ENCODE measurements at places on chromosomes 1 and 21.
A peak's percentile ranks its signal among the peaks of the same experiment; 100 is the strongest.

GRCh38 chr21:44763451-44764318, 37.9 kb downstream of the UBE2G2 start:
- no peak for DNase-seq

- no peak for DNase-seq
Observed at GRCh38 chr1:221344693-221345092, 397.2 kb downstream of the DUSP10 start.

DNA sequence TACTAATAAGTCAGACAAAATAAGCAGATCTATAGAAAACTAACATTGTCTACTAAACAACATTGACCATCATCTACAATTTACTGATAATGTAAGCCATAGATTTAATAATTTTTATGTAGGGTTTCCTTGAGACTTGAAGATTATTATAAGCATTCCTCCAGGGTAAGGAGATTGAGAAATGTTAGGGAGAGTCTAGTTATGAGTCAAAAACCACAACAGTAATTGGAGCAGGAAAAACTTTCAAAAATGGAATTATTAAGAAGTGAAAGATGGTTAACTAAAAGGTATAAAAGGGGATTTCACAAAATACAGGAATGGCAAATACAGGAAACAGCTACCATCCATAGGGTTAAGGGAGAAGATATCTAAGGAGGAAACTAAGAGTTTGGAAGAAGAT, 12.4 kb upstream of the UHMK1 start:
- DNase-seq: no peak

DNA sequence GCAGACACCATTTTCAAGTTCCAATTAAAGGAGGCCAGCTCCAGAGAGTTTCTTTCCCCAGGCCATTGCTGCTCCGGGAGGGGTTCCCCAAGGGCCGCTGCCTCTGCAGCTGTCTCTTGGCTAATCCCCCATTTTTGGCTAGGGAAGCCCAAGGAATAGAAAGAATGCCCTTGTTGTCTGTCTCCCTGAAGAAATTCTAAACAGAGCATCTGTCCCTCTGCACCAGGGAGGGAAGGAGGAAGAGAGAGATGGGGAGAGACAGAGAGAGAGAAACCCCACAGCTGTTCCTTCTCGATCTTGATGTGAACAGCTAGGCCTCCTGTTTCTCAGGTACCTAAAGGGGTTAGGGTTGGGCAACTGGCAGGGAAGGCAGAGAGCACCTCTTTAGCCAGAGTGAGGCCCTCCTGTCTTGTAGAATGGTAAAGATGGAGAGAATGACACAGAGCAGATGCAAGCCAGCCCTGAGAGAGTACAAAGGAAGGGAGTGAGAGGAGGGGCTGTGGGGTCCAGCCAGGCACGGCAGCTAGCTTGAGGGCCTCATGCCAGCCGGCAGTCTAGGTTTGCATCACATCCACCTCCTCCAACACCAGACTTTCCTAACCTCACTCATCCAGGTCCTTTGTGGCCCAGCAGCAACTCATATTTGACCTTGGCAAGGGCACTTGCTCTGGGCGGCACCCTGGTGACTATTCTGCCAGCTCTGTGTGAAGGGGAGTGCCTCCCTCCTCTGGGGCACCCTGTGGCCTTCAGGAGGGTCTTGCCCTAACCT, 13.1 kb downstream of the OPTC start:
- no peak for DNase-seq

GRCh38 chr1:3598522-3599285, 12.6 kb downstream of the MEGF6 start:
- no peak for DNase-seq

- DNase-seq: no peak
Observed at GRCh38 chr1:116372191-116372590, 853 bp upstream of the ATP1A1 start.

DNA sequence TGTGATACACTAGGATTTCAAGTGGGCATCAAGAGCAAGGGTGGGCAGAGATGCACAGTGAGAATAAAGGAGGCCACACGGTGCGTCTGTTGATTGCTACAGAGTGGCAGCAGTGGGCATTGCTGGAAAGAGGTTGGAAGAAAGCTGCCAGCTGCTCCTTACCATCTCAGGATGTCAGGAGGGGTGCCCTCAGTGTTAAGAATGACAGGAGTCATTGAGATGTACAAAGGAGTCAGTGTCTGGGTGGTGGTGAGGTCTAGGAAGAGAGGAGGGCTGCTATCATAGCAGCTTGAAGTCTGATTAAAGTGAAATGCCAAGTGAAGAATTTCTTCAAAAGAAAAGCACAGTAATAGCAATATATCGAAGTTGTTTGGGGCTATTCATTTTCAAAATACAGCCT, 992.7 kb downstream of the TTLL7 start:
- DNase-seq: no peak

- DNase-seq: no peak
Observed at GRCh38 chr1:228767636-228768354, 32.5 kb downstream of the RHOU start.

GRCh38 chr1:156128654-156129597, 14.4 kb downstream of the LMNA start:
- DNase-seq: no peak

- DNase-seq: no peak
Observed at GRCh38 chr1:27499142-27499541, 9.2 kb upstream of the WASF2 start.

DNA sequence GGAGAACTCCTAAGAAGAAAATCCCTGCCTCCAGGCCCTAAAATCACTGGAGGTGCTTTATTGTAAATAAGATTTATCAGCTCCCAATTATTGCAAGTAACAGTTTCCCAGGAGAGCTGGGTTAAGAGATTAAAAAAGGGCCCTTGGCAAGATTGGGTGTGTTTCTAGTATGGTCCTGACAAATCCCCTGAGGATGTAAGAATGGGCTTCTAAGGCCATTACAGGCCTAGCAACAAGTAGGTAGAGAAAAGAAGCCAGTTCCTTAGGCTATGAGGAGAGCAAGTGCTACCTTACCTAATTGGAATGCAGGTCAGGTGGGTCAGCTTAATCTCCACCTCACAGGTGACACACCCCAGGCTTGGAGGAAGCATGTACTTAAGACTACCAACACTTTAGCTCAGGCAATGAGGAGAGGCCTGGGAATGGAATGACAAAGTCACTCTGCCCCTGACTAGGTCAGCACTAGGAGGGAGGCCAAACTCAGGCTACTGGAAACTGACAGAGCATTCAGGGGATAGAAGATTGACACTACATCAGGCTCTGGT, 6.8 kb upstream of the OTUD7B start:
- DNase-seq: no peak

- DNase-seq: no peak
Observed at GRCh38 chr1:153339802-153340201, 8.8 kb downstream of the PGLYRP4 start.

- DNase-seq: no peak
Observed at GRCh38 chr1:59693406-59693805, 121.3 kb upstream of the HOOK1 start.

GRCh38 chr21:15367061-15367626, 302.3 kb upstream of the NRIP1 start:
- DNase-seq: no peak

- DNase-seq: peak; percentile 7
Observed at GRCh38 chr1:116711263-116711840, 42.9 kb upstream of the CD2 start.

DNA sequence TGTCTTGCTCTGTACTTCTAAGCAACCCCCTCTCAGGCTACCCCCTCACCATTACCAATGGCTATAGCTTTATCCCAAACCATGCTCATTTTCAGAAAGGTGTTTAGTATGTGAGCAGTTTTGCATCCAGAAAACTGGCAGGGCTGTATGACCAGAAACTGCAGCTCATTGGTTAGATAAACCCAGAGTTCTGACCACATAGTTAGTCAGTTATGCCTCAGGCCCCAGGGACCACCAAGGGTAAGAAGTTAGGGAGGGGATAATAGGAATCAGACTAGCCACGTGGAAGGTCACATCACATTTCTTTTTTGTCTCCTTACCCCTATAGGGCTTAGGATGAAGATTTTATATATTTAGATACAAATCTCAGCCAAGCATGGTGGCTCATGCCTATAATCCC, 1.2 kb downstream of the ITGA10 start:
- DNase-seq: no peak
